ENCODE measurements at places on chromosomes 12 and 14. TPM values are rescaled to one million over a fixed set of nuclear protein-coding genes. Genes with fewer than 3 reads are reported as not detected.
A peak's percentile ranks its signal among the peaks of the same experiment; 100 is the strongest.

The SYT1 gene
- 155 TPM for total RNA-seq

The VAMP1 gene
- total RNA-seq: 14.0 TPM

The TAS2R43 gene
- 1.5 TPM for total RNA-seq

The KRT75 gene
- not detected for total RNA-seq

The RAB15 gene
- total RNA-seq: 79.5 TPM

The MYH6 gene
- total RNA-seq: not detected

The HSPB8 gene
- 0.32 TPM for total RNA-seq

The OR4K1 gene
- total RNA-seq: not detected

The APOLD1 gene
- 0.86 TPM for total RNA-seq

The IL26 gene
- not detected for total RNA-seq

- peak; percentile 13 for DNase-seq
Observed at GRCh38 chr12:52200781-52201450, 9.1 kb upstream of the KRT80 start.

DNA sequence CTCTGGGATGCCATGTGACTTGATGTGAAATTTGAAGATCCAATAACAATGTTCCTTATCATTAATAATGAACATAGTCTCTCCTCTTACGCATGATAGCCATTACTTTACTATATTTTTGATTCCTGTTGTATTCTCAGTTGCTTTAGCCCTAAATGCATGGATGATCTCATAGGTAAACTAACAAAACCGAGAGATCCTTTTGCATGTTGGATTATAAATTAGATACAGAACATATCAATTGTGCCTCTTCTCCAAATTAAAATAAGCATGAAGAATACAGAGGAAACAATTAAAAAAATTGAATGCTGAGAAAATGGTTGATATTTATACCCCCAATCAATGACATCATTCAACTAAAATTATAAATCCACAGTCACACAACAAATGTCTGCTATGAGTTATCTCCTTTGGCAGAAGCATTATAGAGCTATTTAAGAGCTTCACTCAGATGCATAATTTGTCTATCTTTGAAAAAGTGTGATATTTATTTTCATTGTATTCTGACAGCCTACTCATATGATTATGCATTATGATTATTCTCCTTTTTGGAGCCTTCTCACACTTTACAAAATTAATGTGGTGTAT lies 386.4 kb upstream of the STXBP6 start:
- DNase-seq: no peak

DNA sequence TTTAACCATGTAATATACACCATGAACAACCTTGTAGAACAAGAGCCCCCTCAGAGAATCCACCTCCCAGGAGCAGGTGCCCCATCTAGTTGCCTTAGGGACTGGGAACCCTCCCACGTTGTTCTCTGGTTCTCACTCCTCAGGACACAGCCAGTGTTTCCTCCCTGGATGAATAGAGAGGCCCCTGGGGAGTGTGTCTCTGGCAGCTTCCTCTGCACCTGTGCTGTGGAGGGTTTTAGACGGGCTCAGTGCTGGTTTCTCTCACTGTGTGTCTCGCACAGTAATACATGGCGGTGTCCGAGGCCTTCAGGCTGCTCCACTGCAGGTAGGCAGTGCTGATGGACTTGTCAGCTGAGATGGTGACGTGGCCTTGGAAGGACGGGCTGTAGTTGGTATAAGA lies 581.3 kb downstream of the TMEM121 start:
- DNase-seq: no peak

DNA sequence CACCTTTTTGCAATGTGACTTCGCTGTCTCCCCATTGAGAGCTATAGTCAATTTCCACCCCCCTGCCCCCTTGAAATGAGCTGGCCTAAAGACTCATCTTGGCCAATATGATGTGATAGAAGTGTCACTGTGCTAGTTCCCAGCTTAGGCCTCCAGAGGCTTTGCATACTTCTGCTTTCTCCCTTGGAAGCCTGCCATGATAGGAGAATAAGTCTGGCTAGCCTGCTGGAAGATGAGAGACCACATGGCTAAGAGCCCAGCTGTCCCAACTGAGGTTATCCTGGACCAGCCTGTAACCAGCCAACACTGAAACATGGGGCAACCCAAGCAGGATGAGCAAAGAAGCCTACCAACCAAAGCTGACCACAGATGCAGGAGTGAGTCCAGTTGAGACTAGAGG lies 196.9 kb downstream of the GRIN2B start:
- DNase-seq: no peak

DNA sequence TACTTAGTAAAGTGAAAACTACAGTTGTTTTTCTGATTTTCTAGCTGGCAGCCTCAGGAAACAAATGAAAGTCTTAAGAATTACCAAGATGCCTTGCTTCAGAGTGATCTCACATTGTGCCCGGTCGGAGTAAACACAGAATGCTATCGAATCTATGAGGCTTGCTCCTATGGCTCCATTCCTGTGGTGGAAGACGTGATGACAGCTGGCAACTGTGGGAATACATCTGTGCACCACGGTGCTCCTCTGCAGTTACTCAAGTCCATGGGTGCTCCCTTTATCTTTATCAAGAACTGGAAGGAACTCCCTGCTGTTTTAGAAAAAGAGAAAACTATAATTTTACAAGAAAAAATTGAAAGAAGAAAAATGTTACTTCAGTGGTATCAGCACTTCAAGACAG lies 28.9 kb downstream of the RXYLT1 start:
- no peak for DNase-seq

DNA sequence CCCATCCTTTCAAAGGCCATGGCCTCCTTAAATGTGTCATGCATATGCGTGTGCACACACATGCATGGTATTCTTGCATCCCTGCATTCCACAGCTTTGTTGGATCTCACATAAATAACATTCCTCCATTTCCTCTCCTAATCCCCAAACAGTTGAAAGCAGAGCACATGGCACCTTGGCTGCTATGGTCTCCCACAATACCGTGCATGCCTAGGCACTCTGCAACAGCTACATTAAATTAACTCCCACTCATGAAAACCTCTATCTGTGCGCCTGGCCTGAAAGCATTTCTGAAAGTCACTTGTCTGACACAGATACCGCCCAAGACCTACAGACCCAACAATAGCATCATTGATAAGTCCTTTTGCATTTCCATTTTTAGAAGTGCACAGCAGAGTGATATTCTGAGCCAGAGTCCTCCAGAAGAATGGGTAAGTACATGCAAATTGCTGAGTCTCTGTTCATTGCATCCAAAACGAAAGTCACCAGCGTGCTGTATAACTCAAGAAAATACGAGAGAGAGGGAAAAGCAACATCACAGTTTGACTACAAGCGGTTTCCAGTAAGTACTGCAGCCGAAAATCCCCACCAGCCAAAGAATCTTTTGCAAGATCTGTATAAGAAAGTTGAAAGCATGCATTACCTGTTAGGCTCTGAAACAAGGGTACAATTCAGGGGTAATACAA lies 436 bp downstream of the ASB2 start:
- no peak for DNase-seq

- no peak for DNase-seq
Observed at GRCh38 chr12:37543131-37543965, 773.2 kb upstream of the ALG10B start.

GRCh38 chr12:80268924-80269749 lies 169.8 kb downstream of the OTOGL start:
- no peak for DNase-seq

DNA sequence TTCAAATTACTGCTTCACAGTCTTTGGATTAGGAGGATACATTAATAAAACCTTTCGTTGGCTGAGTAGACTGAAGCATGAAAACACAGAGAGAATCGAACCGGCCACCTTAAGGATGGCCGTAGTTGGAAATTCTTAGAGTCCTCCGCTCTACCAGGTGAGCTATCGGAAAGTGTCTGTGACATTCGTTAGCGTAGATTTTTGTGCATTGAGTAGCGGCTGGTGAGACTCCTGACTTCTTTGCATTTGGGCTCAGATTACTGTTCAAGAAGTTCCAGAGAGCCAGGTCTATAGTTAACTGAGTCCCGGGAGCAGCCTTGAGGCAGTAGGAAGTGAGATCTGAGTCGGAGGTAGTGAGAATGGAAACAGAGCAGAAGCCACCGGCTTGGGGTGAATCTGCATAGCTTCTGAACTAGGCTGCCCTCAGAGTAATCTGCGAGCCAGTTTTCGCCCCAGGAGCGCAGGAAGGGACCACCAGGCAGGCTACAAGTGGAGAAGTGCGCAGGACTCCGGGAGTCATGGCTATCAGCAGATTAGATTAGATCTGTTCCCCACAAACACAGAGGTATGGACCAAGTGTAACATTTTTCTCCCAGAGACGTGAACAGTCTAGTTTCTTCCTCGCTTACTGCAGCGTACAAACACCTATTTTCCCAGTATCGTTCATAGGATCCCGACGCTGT lies 11.0 kb downstream of the OR6S1 start:
- no peak for DNase-seq

DNA sequence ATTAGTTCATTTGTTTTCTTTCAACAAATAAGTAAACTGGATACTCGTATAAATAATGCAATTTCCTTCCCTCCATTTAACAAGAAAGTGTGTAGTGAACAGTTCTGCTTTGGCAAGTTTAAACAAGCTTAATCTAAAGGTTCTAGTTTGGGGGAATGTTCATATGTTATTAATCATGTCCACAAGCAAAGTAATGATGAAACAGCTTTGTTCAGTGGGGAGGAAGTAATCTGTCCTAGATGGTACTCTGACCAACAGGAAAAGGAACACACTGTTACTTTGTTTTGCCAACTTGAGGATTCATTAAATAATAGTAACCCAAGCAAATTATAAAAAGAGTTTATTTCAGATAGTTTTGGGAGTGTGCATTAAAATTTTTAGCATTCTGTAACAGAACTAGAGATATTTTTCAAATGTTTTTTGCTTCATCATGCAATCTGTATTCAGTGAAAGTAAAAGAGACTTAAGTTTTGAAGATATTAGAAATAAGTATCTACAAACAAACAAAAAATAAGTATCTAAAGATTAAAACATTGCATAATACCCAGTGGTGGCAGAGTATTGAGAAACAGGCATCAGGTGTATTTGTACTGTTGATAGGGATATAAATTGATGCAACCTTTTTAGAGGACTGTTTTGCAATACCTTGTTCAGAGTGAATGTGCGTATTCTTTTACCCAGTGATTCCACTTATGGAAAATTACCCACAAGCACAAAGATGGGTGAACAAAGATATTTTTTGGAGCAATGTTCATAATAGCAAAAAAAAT lies 61.1 kb downstream of the RAB35 start:
- DNase-seq: no peak

- no peak for DNase-seq
Observed at GRCh38 chr12:95322326-95322725, 104.7 kb downstream of the VEZT start.

GRCh38 chr12:93081810-93082165 lies 152.7 kb upstream of the EEA1 start:
- DNase-seq: no peak

- DNase-seq: no peak
Observed at GRCh38 chr12:1130164-1130563, 139.1 kb downstream of the ERC1 start.

DNA sequence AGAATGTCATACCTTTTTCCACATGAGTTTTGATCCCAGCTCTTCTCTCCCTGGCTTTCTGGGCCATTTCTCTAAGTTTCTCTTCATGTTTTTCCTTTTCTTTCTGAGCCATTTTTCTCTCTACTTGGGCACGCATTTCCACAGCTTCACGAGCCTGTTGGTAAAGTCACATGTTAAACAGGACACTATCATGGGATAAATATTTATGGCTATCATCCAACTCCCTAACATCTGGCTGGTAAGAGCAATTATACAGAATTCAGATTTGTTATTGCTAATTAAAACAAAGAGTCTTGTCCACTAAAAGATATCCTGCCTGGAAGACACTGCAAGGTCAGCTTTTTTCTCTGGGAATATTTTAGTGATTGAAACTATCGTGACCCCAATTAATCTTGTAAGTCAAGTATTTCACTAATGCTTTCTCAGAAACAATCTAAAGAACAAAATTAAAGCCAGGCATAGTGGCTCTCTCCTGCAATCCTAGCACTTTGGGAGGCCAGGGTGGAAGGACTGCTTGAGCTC lies 23.1 kb downstream of the SLIRP start:
- no peak for DNase-seq

DNA sequence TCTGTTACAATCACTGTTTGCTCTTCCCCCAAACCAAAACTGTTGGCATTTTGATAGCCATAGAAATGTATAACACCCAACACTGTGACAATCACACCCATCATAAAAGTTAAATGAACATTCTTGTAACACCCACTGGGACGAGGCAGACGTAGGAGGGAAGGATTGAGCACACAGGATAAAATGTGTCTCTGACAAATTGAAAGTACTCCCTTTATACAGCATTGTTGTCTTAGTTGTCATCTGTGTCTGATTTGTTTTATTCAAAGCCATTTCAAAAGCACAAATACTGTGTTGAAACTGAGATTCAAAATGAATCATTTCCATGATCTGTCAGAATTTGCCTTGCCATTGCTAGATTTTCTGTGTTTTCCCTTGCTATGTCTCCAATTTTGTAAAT lies 436.3 kb downstream of the TMTC2 start:
- no peak for DNase-seq

- DNase-seq: peak; percentile 57
Observed at GRCh38 chr14:58151133-58152013, 640 bp downstream of the ARMH4 start.

DNA sequence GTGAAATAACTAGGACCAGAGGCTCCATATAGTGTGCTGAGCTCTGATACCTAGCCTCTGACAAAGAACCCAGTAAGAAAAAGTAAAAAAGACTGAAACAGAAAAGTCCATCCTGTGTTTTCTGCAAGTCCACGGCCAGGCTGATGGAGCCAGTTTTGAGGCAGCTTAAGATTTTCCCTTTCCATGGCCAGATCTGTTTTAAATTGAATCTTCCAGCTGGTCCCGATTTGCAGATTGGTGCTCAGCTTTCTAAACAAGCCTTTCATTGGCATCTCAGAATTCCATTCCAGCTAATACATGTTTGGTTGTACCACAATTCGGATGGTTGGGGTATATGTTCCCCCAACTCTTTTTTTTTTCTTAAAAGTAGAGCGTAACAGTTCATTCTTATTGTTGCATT lies 152.0 kb downstream of the DACT1 start:
- DNase-seq: no peak

- DNase-seq: no peak
Observed at GRCh38 chr12:107091989-107092641, 1.2 kb downstream of the CRY1 start.

GRCh38 chr14:22646570-22647254 lies 2.6 kb upstream of the OR6J1 start:
- no peak for DNase-seq

GRCh38 chr12:12032260-12032791 lies 38.4 kb upstream of the BCL2L14 start:
- DNase-seq: no peak

DNA sequence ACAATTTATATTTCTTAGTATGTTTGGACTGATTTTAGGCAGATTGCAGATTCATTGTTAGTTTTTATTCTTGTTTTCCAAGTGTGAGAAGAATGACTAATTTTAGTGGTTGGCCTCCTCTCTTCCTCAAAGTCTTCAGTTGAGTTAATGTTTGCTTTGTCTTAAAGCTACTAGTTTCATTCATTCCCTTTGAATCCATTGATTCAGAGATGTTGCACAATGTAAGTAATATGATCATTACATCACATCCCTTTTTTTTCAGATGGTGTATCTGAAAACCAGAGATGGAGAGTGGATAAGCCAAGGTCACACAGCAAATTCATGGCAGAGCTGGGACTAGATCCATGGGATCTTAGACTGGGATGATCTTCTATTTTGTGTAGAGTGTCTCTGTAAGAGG lies 577.5 kb downstream of the BCL11B start:
- no peak for DNase-seq

All from glutamatergic neuron (in vitro differentiated cells).